ENCODE measurements at places on chromosomes 12 and 14. TPM values are rescaled to one million over a fixed set of nuclear protein-coding genes. Genes with fewer than 3 reads are reported as not detected.

LMNTD1 gene
- polyA plus RNA-seq: not detected

GLT8D2 gene
- polyA plus RNA-seq: 2.4 TPM

EID3 gene
- polyA plus RNA-seq: 1.5 TPM

TAS2R46 gene
- 0.14 TPM for polyA plus RNA-seq

FOXM1 gene
- 34.0 TPM for polyA plus RNA-seq

DNA sequence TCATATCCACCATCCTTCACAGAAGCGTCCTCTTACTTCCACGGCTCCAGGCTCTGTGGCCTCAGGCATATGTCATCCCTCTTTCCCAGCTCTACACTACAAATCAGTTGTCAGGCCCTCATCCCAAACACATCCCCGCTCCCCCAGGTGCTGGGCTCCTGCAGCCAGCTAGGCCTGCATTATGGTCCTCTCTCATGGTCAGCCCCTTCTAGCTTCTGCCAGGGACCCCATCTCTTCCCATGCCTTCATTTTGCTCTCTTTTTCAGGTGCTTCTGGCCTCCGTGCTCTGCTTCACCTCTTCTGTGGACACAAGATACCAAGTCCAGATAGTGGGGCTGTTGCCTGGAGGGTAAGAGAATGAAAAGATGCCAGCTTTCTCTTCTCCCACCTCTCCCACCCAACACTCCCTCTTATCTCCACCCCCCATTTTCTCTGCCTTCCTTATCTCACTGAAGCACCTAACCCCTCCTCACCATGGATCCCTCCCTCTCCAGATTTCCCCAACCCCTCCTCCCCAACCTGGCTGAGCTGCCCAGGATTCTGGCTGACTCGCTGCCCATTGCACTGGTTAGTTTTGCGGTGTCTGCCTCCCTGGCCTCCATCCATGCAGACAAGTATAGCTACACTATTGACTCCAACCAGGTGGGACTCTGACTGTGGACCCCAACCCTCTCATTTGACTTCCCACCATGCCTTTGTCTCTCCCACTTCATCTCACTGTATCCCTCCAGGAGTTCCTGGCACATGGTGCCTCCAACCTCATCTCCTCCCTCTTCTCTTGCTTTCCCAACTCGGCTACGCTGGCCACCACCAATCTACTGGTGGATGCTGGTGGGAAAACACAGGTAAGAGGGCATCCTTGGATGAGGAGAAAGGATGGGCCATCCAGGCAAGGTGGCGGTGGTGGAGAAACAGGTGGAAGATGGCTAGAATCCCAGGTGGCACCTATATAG, 10.4 kb downstream of the B4GALNT1 start:
- DNase-seq: no peak

DNA sequence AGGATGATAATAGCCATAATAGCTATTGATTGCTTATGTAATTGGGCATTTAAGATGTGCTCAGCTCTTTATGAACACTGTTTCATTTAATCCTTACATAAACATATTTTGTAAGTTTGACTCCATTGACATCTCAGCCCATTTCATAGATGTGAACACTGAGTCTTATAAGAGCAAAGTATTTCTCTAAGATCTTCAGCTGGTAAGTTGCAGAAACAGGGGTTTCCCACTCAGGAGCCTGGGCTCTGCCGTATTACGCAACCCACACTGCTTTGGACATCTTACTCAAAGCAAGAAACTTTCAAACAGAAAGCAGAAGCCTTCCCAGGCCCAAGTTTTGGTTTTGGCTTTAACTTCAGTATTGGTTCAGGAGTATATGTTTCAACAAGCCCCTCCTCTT, 705.1 kb downstream of the MED13L start:
- no peak for DNase-seq

DNA sequence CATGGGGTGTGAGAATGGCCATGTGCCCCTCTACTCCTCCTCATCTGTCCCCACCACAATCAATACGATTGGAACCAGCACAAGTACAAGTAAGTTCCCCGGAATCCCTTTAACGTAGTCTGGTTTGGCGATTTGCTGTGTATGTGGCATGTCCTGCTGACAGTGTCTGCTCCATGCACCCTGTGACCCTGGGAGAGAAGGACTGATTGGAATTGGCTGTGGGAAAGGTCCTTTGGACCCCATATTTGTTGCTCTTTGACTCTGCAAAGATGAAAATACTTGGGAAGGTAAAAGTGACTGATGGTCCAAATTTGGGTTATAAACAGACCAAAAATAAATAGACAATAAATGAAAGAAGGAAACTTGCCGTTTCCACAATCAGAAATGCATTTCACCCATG, 135.6 kb downstream of the SAMD4A start:
- DNase-seq: no peak

DNA sequence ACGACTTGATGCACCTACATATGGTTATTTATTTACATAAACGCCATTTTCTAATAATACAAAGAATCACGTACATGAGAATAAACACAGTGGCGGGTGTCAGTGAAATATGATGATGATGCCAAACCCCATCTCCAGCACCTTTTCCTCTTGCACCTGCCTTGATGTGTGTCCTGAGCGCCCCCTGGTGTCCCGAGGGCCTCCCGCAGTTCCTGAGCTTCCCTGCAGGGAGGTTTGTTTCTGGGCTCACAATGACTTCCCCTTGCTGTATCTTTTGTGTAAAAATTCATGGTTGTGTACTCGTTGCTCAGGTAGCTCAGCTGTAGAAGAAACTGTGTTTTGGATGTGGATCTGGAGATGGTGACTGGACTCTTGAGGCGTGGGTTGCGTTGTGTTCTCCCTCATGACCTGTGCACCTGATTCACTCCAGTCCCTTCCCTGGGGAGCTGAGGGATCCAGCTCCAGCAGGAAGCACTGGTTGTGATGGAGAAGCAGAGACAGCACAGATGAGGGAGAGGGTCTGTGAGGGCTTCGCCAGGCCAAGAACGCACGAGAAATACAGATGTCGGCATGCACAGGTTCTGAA, 1037.8 kb downstream of the TMEM121 start:
- DNase-seq: no peak

GRCh38 chr12:130764073-130764472, 48.0 kb upstream of the RIMBP2 start:
- DNase-seq: peak; percentile 7

- DNase-seq: no peak
These were observed 2.1 kb downstream of the NIN start for GRCh38 chr14:50828721-50829488.

DNA sequence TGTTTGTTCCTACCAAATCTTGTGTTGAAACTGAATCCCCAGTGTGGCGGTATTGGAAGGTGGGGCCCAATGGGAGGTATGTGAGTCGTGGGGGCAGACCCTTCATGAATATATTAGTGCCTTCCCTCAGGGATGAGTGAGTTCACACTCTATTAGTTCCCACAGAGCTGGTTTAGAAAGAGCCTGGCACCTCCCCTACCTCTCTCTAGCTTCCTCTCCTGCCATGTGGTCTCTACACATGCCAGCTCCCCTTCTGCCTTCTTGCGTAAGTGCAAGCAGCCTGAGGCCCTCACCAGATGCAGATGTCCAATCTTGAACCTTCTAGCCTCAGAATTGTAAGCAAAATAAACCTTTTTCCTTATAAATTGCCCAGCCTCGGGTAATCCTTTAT, 105.8 kb downstream of the SPTSSA start:
- DNase-seq: no peak

- DNase-seq: peak; percentile 12
These were observed 4.7 kb downstream of the ADCK1 start for GRCh38 chr14:77804592-77804991.

GRCh38 chr12:55044135-55044534, 24.4 kb downstream of the NEUROD4 start:
- no peak for DNase-seq

GRCh38 chr12:88931598-88931997, 351.3 kb upstream of the KITLG start:
- DNase-seq: no peak

DNA sequence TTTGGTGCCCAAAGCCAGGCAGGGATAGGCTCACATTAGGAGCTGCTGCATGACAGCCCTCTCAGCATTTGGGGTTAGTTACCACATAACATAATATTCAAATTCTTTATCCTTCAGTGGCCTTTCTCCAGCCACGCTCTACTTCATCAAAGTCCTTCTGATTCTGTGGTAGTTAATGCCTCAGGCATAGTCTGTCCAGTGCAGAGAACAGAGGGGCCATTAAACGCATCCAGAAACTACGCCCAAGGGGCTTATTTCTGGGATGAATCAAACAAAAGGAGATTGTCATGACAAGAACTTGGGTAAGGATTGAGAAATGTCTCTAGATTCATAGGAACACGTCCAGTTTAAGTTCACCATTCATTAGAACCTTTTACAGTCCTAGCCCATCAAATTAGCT, 183.4 kb upstream of the PLXNC1 start:
- no peak for DNase-seq

DNA sequence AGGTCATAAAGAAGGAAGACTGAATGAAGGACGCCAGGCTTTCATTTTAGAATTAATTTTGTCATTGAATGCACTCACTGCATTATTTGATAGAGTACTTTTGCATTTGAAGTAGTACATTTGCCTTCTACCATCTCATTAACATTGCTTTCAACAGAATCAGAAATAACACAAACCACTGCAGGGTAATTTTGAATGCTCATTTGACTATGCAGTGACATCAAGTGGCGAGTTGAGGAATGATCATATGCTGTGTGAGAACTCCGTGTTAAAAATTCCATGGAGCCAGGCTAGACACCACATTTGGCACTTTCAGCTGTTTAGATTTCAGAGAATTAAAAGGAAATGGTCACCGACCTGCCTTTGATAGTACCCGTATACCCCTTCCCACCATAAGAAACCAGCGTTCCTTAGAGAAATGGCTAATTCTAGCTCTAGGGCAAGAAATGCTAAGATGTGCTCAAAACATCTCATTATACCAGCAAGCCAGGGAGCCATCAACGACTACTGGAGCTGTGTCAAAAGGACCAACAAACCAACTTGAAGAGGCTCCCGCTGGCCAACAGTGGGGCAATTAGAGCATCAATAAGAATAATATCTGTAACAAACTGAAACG, 16.5 kb downstream of the HEBP1 start:
- peak; percentile 78 for DNase-seq

DNA sequence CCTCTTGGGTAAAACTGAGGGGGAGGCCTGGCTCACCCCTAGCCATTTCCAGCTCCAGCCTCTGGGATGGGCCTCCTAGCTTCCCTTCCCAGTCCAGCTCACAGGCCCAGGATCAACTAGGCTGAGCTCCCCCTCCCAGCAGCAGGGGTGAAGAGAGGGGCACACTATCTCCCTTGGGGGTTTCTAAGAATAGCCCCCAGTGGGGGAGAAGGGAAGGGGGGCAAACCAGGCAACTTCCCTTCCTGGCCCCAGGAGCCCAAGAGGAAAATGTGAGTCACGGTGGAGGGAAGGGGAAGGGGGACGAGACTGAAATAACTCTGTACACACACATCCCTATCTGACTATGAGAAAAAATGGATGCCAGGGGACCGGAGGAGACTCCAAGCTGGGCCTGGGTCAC, 9.0 kb downstream of the ADCY6 start:
- DNase-seq: peak; percentile 82

DNA sequence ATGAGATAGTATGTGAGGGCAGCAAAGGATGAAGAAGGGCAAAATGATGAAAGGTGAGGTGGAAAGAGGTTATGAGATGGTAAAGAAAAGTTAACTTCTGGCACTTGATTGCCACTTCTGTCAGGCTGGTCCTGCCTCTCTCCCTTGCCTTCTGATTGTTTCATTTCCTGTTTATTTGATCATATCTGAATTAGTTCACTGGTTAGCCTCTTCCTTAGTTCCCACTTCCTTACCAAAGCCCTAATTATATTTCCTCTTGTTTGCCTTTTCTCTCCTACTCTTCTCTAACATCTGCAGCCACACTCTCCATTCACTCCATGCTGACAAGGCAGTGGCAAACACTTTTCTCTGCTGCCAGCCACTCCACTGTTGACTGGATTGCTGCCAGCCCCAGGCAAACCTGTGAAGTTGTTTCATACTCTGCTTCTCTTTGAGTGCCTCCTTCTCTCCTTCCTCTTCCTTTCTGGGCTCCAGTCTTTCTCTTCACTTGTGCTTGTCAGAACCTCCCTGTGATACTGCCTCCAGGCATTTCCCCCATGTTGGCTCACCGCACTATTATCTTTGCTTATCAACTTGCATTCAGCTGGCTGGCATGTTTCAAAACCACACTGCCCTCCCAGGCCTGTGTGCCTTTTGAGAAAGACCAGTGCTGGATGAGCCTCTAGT, 8.1 kb downstream of the PNP start:
- peak; percentile 69 for DNase-seq

GRCh38 chr12:72368298-72368697, 96.1 kb downstream of the TRHDE start:
- DNase-seq: no peak

GRCh38 chr14:94907626-94908261, 137.8 kb upstream of the GSC start:
- no peak for DNase-seq

DNA sequence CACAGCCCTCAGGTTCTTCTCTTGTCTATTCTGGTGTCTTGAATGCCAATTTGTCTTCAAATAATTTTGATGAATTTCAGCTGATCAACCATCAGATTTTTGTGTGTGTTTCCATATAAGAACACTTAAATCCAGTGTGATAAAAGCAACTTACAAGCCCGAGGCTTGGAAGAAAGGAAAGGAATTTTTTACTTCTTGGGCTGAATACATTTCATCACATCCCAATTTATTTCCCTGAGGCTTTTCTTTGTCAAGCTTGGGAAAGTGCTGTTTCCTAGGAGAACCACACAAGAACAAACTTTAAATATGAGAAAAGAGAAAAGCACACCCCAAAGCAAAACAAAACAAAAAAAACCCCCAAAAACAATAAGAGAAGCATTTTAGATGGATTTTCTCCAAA, 26.6 kb downstream of the GPRC5D start:
- no peak for DNase-seq

DNA sequence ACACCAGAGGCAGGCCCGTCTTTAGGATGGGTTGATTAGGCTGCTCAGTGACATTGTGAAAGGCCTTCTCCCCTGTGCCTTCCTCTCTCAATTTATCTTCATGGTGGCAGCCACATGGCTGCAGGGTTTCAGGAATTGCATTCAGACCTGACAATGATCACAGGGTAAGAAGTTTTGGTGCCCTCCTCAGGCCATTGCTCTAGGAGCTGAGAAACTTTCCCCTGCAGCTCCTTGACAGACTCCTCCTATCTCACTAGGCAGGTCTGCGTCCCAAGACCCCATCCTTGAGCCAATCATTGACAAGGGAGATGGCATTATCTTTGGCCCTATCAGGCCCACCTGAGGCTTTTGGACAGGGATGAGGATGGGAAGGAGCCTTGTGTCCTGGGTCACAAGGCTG, 57.4 kb upstream of the ANO4 start:
- DNase-seq: no peak

DNA sequence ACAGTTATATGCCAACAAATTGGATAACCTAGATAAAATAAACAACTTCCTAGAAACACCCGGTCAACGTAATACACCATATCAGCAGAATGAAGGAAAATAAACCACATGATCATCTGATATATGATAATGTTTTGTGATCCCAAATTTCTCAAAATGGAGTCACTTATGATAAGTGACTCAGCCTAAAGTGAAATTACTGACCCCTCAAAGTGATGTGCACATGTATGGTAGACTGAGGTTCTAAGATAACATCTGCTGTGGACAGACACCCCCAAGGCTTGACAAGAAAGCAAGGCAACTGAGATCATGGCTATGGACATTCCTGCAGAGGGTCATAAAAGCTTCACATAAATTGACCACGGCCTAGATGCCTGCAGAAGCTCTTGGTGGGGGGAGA, 105.1 kb upstream of the DCN start:
- DNase-seq: no peak

Data from endothelial cell of umbilical vein (primary cell).